Psoas muscle (tissue), 8 donors: ENCODE measurements at places on chromosomes 4 and X. TPM values are rescaled to one million over a fixed set of nuclear protein-coding genes. Genes with fewer than 3 reads are reported as not detected.

PRRG1 gene
- 8.8 TPM for total RNA-seq

SOX3 gene
- total RNA-seq, result not detected

ITIH6 gene
- 0.06 TPM for total RNA-seq

MGARP gene
- total RNA-seq, result not detected

LRCH2 gene
- total RNA-seq, result 0.54 TPM

GPAT3 gene
- total RNA-seq, result 18.9 TPM

SPANXD gene
- total RNA-seq, result not detected

GPC4 gene
- 21.6 TPM for total RNA-seq

PCSK1N gene
- not detected for total RNA-seq

GRCh38 chr4:154487145-154487544 lies 4.5 kb downstream of the DCHS2 start:
- DNase-seq, result peak; percentile 54

DNA sequence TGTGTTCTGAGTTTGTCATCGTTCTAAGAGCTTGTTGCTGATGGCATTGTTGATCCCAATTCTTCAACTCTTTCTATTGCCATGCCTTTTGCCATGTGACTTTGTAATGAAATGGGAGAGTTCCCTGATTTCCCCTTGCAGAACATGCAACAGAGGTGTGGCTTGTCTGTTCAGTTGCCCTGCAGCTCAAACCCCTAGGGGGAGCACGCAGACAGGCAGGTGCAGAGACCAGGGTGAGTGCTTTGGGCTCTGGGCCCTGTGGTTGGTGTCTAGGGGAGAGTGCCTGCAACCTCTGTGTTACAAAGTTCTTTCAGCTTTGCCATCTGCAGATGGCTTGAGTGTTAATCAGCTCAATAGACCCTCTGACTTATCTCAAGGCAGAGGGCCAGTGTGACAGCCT lies 332.7 kb downstream of the MID1IP1 start:
- DNase-seq, result no peak

DNA sequence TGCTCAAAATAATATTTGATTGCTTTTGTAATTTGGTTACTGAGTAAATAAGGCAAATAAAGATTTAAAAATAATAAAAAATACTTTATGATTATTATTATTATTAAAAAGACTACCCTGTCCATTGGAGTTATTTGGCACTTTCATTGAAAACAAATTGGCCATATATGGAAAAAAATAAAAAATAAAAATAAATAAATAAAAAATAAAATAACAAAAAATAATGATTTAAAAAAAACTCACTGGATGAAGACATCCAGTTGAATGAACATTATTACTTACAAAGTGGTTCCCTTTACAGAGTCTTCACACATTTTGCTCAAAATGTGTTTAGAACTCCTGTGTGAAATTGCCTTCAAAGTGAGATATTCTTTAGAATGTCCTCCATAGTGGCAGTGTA lies 141.3 kb upstream of the ANXA3 start:
- no peak for DNase-seq

- DNase-seq, result no peak
Observed at GRCh38 chr4:176259330-176260090, 9.5 kb downstream of the ASB5 start.

DNA sequence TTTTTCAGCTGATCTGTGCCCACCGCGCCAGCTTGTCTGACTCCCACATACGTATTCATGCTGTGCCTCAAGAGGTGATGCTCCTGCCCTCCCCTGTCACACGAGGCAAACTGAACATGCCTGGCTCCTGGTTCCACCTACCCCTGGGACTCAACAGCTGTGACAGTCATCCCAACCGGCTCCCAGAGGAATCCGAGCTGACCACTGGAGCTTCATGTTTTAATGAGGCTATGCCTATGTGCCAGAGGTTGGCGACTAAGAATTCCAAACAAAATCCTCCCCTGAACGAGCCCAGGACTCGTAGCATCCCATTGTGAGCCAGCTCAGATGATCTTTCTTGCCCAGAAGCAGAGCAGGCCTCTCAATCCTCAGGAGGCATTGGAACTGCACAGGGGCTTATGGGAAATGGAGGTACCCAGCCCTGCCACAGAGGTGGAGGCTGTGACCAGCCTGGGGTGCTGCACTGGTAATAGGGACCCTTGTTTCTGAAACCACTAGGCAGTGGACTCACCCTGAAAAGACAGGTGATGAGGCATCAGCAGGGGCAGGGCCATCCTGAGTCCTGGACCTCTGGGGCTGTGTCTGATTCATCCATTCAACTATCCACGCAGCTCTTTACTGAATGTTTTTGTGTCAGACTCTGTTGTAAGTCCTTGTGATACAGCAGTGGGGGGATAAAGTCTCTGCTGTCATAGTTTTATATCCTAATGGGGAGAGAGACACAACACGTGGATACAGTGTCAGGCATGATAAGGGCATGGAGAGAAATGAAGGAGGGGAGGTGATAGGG lies 325.0 kb downstream of the EVC2 start:
- DNase-seq, result no peak

GRCh38 chr4:602559-602942 lies 22.8 kb upstream of the PDE6B start:
- no peak for DNase-seq

DNA sequence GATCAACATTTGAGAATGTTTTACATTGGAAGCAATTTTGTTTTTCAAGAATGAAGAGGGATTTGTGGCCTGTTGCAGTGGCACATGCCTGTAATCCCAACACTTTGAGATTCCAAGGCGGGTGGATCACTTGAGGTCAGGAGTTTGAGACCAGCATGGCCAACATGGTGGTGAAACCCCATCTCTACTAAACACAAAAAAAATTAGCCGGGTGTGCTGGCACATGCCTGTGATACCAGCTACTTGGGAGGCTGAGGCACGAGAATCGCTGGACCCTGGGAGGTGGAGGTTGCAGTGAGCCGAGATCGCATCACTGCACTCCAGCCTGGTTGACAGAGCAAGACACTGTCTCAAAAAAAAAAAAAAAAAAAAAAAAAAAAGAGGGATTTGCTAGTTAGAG lies 127.8 kb downstream of the RPA4 start:
- DNase-seq, result no peak

DNA sequence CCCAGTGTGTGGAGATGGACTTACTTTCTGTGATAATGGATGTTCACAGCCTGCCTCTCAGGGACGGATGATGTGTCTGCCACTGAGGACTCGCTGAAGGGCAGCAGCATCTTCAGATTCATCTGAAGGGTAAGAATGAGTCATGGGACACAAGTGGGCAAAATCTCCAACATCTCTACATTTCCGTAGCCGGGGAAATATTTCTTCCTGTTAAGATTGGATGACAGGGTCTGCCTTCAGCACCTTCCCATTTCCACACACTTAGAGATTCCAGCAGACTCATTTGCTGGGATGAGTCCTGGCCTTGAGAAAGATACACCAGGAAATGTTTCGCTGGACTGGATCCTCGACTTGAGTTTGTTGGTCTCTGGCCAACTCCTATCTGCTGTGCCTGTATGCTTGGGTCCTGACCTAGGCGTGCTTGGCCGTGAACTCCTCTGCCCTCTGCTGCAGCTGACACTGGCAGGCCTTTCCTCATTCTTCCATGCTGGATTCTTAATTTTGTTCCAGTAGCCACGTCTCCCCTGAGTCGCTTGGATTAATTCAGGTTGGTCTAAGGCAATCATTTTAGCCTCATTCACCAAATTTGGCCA lies 46.5 kb upstream of the SOD3 start:
- DNase-seq, result no peak

DNA sequence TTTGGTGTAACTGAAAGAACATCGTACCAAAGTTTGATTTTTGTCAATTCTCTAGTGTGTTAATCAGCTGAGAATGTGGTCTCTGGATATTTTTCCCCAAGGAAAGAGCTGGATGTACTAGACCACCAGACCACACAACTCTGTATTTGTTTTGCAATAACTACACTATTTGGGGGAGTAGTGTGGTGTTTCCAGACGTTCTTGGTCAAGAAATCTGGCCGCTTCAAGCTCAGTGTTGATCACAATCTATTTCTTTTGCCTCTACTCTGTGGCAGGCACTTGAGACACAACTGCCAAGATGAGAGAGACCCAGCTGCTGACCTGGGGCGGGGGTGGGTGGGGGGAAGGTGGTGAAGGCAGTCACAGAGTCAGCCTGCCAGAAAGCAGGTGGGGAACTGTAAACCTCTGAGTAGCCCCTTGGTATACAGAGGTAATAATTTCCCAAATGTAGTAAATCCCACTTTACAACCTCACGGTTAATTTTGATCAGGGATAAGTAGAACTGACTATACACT lies 30.6 kb downstream of the PTTG2 start:
- no peak for DNase-seq

GRCh38 chr4:6910340-6910959 lies 824 bp downstream of the TBC1D14 start:
- DNase-seq, result no peak

- DNase-seq, result no peak
Observed at GRCh38 chr4:8437281-8437680, 3.2 kb downstream of the ACOX3 start.

DNA sequence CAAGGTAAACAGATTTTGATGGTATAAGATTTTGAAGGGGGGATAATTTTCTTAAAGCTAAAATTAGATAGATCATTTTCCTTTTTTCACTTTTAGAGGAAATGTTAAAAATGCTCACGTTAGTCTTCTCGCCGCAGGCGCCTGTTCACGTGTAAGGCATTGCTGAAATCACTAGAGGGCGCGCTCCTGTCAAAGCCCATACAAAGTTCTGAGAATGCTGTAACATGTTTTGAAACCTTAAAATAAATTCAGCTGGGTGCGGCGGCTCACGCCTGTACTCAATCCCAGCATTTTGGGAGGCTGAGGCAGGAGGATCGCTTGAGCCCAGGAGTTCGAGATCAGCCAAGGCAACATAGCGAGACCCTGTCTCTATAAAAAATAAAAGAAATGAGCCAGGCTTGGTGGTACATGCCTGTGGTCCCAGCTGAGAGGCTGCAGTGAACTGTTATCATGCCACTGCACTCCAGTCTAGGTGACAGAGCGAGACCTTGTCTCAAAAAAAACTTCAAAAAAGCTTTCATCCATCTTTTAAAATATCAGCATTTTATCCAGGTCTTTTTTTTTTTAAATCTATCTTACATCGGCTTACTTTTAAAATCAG lies 138.0 kb downstream of the RBMX2 start:
- peak; percentile 42 for DNase-seq

DNA sequence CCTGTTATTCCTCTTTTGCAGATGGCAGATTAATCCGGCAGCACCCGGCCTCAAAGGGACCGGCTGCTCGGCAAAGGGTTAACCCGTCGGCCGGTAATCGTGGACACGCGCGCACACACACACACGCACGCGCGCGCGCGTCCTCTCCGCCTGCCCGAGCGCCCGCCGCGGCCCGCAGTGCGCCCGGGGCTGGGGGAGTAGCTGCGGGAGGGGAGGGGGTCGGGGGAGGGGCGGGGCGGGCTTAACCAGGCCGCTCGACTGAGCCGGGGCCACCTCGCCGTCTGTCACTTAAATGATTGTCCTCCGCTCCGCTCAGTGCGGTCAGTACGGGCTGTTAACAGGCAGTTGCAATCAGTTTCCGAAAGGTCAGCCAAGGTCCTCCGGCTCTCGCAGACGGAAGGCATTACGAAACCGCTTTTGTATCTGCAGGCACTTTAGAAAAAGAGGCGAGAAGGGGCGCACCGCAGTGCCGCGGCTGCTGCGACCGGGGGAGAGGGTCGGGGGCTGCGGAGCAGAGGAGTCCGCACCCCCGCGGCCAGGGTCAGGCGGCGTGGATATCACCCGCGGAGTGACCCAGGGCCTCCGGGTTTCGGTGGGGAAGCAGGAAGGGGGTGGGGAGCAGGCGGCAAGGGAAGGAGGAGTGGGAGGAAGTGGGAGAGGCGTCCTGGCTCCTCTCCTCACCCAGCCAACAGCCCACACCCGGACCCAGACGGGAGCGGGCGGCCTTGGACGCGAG lies 57.3 kb upstream of the BCOR start:
- peak; percentile 73 for DNase-seq

DNA sequence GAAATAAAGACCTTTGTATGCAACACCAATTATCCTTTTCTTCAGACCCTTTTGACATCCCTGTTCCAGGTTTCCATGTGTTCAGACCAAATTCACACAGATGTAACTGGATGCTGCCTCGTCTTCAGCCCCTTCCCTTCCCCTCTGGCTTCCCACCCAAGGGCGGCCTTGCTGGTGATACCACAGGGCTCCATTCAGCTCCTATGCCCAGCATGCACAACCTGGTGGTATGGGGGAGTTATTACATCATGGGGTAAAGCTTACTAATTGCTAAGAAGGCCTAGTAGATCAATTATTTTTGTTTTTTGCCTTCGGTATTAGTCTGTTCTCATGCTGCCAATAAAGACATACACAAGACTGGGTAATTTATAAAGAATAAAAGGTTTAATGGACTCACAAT lies 317.0 kb upstream of the CXXC4 start:
- peak; percentile 32 for DNase-seq

GRCh38 chr4:67721315-67721769 lies 20.4 kb upstream of the UBA6 start:
- DNase-seq, result no peak

DNA sequence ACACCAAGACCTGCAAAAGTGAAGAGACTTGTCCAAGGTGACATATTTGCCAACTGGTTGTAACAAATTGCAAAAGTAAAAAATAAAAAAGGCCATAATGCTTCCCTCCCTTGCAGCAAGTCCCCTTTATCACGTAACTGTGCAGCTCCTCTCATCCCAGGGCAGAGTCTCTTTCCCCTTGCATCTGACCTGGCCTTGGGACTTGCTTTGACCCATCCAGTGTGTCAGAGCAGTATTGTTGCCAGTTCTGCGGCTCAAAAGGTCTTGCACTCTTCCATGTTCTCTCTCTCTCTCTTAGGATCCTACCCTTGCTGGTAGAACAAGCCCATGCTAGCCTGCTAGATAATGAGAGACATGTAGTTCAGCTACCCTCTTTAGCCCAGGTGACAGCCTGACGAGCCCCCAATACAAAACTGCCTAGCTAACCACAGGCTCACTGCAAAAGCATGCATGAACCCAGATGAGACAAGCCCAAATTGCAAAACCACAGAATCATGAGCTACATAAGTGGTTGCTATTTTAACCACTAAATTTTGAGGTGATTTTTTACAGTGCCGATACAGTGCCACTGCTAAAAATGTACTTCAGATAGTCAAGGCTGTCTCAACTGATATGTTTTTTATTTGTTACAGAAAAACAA lies 289.5 kb upstream of the PPARGC1A start:
- DNase-seq, result no peak

- DNase-seq, result no peak
Observed at GRCh38 chr4:97998203-97998602, 145.1 kb downstream of the STPG2 start.

- DNase-seq, result peak; percentile 93
Observed at GRCh38 chr4:148044089-148044911, 312.4 kb downstream of the ARHGAP10 start.

- DNase-seq, result no peak
Observed at GRCh38 chr4:87601361-87601760, 7.0 kb upstream of the DSPP start.

GRCh38 chrX:71225009-71225408 lies 2.0 kb downstream of the GJB1 start:
- DNase-seq, result no peak

DNA sequence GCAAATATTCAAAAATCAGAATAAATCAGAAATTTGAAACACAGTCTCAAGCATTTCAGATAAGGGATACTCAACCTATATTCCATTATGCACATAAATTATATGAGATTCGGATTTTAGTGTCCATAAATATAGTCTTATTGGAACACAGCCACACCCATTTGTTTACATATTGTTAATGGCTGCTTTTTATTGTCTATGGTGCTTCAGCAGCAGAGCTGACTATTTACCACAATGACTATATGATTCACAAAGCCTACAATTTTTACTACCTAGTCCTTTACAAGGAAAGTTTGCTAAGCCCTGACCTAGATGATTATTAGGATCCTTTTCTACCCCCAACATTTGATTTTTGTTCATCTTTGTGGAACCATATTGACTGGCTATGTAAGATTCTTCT lies 63.9 kb downstream of the IL1RAPL1 start:
- no peak for DNase-seq
